ENCODE measurements at places on chromosomes 16 and 17.
A peak's percentile ranks its signal among the peaks of the same experiment; 100 is the strongest.

DNA sequence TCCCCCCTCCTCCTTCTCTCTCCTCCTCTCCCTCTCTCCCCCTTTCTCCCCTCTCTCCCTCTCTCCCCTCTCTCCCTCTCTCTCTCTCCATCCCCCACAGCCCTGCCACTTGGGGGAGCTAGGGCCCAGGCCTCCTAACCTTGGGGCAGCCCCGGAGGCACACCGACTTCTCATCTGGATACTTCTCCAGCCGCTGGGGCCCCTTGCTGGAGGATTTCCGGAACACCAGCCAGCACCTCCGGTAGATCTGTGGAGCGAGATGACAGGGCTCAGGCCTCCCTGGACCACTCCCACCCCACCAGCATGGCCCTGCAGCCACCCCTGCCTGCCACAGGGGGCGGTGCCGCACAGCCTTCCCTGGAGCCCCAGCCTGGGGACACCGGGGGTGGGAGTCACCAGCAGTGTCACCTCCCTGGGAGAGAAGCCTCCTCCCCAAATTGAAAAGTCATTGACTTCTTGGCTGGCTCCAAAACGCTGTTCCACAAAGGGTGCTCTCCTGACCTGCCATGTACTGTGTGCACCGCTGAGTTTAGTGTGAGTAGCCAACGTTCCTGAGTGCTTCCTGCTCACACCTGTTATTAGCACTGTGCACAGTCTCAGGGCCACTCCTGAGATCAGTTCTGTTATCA lies 10.5 kb downstream of the DOK4 start:
- DNase-seq: no peak

GRCh38 chr17:50541716-50542688 lies 5.0 kb upstream of the SPATA20 start:
- peak; percentile 89 for DNase-seq

DNA sequence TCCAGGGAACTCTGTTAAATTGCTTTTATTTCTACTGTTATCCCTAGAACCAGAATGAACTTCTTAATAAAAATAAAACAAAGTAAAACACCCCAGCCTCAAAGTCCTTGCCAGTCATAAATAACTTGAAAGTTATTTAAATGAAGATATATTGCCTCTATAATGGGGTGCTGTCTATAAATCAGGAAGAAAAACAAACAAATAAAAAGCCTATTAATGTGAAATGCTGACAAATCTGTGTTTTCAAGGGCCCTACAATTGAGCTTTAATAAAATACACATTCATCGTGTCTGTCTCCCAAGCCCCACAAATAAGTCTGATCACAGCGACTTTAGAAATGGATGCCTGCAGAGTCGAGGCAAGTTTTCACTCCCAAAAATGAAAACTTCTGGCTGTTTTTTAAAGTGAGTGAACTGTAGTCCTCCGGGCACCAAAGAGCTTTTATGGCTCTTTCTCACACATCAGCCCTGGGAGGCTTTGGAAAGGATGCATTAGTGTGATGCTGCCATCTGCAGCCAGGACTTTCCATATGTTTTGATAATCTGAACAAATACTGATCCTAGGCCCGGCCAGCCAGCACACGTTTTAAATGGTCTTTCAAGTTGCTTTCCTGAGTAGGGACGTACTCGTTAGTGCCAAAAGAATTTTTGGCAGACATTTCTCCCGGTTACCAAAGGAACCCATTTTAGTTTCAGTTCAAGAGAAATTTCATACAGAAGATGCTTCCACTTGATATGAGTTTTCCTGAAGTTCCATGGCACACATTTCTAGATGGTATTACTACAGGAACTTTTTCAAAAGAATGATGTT lies 16.3 kb downstream of the NACA2 start:
- DNase-seq: no peak

DNA sequence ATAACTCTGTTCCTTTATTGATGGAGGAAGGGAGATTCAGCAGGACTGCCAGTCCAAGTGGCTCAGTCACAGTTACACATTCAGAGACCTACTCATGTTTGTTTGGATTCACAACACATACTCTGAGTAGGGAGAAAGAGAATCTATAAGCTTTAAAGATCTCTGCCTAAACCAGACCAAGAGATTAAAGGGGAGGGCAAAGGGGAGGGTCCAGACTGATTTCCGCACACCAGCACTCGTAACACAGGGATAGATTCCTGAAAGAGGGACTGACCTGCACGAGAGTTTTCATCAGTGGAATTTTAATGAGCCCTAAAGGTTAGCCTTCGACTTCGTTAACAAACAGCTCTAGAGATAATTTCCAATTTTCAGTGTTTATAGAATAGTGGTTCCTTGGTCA lies 71.7 kb upstream of the PMFBP1 start:
- DNase-seq: no peak

DNA sequence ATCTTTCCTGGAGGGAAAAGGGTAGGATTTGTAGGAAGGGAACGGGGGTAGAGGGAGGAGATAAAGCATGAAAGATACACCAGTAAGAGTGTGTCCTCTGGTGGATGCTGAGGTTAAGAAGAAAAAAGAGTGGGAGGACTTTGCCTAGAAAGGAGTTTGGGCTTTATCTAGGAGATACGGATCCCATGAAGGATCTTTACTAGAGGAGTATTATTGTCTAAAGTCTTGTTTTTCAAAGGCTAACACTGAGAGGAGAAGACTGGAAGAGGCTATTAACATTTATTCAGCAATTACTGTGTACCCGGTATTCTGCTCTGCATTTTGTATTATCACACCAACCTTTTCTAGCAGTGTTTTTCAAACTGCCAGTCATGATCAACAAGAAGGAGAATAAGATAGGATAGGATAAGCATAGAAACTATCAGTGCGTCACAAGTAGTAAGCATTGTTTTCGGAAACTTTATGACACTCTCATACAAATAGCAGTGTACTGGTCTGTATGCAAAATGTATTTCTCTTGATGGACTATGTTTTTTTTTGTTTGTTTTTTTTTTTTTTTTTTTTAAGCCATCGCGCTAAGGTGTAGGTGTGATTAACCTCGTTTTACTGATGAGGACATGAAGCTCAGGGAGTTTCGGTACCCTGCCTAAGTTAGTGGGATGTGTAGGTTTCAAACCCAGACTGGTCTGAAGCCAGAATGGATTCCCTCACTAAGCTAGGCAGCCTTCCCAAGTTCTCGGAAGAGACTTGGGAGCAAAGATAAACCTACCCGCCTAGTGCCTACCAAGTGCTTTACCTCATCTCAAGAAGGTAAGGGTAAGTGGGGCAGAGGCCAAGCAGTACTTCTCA lies 1.3 kb upstream of the SP2 start:
- DNase-seq: no peak

DNA sequence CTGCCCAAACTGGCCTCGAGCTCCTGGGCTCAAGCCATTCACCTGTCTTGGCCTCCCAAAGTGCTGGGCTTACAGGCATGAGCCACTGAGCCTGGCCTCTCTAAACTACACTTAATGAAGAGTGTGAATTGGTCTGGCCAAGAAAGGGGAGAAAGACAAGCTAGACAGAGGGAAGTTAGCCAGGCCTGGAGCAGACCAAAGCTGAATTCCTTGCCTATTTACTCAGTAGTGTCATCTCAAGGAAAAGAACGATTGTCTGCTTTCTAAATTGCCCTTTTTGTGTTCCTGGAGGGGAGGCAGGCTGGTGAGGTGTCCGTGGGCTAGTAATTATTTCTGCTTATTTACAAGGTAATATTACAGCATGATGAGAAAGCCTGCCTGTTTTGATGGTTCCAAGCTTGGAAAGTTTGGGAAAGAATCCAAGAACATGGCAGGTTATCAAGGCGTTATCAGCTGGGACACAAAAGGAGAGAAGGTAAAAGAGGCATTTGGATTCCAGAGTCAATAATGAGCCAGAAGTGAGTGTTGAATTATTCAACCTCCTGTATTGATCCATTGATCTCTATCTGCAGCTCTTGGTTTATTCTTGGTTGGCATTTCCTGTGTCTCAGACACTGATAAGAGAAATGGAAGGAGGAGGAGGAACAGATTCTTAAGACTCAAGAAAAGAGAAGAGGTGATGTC lies 6.3 kb upstream of the CBFB start:
- no peak for DNase-seq

DNA sequence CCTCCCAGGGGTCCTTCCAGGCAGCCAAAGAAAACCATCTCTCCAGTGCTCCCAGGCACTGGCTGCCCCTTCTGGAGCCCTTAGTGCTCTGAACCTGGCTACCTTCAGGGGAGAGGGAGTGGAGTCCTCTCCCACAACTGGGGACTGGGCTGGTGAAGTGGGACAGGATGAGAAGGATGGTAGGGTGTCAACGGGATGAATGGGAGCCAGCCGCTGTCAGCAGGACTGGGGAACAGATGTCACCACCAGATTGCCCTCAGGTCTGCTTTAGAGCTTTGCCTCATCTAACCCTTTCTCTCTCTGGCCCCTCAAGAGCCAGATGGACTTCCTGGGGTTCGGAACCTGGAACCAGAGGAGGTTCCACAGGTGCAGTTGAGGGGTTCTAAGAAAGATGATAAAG lies 488 bp upstream of the SEBOX start:
- no peak for DNase-seq

- no peak for DNase-seq
Observed at GRCh38 chr17:14664511-14664910, 363.6 kb downstream of the HS3ST3B1 start.

DNA sequence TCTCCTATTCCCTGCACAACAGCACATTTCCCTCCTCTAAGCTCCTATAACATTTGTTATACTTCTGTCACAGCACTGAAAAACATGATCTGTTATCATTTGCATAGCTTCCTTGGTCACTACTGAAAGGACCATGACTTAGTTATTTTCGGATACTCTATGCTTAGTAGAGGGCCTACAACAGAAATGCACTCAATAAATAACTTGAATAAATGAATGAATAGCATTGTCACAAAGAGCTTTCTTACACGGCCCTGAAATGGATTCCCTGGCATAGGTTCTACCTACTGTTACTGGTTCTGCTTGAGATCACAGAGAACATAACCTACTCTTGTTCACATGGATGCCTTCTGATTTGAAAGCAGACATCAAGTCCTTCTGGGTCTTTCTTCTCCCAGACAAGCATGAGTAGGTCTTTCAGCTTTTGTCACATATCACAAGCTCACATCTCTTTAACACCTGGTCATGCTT lies 41.6 kb downstream of the MYO1D start:
- no peak for DNase-seq

DNA sequence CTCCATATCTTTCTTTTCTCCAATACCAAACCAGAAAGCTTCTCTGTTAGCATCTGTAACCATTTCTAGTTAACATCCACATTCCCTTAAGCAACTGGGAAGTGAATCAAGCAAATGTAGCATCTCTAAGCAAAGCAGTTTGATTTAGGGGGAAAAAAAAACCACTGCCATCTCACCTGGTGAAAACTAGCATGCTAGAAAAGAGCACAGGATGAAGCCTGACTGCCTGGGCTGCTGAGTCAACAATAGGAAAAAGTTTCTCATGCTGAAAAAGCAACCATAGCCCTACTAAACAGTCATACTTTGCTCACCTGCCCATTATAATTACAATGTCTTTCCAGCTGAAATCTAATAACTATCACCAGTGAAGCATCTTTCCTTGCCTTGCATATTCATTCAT lies 139.3 kb downstream of the ANKFN1 start:
- no peak for DNase-seq

GRCh38 chr16:27511657-27512448 lies 37.9 kb downstream of the GTF3C1 start:
- DNase-seq: peak; percentile 67

GRCh38 chr17:62966426-62967204 lies 580 bp downstream of the TANC2 start:
- peak; percentile 64 for DNase-seq

DNA sequence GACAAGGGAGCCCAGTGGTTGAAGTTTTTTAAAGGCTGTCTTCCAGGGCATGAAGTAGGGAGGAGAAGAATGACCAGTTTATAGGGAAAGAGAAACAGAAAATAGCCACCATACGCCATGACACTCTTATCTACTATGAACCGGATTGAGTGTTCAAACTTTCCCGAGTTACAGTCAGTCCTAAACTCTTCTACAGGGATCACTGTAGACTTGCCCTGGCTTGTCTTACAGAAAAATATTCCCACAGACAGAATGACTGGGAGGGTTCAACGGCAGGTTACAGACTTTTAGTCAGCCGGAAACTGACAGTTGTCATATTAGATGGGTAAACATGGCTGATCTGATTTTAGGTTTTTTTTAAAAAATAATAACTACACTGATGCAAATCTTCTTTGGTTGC lies 662.5 kb upstream of the SOX9 start:
- no peak for DNase-seq

- DNase-seq: no peak
Observed at GRCh38 chr16:20798364-20798763, 7.9 kb downstream of the ERI2 start.

GRCh38 chr16:66968847-66969246 lies 7.8 kb downstream of the CES3 start:
- no peak for DNase-seq

GRCh38 chr17:56810343-56810742 lies 23.4 kb downstream of the C17orf67 start:
- peak; percentile 36 for DNase-seq

- no peak for DNase-seq
Observed at GRCh38 chr16:64864232-64864809, 257.5 kb downstream of the CDH11 start.

DNA sequence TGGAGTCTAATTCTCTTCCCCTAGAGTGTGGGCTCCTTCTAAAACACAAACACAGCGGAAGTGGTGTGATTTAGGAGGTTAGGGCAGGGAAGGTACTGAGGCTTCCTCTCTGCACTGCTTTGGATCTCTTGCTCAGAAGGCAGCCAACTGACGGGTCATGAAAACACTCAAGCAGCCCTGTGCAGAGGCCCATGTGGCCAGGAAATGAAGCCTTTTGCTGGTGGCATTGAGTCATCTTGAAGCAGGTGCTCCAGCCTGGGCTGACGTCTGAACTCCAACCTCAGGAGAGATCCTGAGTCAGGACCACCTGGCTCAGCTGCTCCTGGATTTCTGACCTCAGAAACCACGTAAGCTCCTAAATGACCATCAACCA lies 72.9 kb downstream of the MRM1 start:
- no peak for DNase-seq

DNA sequence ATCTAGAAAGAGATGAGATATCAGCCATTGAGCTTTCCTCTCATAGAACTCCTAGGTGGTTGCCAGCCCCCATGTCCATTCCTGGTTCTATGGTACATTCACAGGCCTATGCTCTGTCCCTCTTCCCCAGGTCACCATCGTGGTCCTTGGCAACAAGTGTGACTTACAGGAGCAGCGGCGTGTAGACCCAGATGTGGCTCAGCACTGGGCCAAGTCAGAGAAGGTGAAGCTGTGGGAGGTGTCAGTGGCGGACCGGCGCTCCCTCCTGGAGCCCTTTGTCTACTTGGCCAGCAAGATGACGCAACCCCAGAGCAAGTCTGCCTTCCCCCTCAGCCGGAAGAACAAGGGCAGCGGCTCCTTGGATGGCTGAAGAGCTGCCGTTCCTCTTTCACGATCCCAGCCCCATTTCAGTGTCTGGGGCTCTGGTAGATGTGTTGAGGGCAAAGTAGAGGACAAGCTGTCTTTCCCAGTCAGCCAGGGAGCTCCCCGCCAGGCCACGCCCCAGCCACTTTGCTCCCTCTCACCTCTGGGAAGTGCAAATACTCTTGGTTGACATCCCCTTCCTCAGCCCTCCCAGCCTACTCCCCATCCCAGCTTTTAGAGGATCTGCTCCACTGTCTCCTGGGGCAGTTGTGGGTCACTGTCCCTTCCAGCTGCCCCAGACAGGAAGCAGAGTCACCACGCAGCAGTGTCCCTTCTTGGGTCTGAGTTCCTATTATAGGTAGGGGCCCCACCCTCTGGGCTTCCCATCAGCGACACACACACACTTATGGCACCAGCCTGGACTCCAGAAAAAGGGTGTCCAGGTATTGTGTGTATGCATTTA lies 3.8 kb downstream of the NKIRAS2 start:
- DNase-seq: peak; percentile 35
